Omental fat pad (tissue), 4 donors: ENCODE measurements at places on chromosomes 7 and 10. TPM values are rescaled to one million over a fixed set of nuclear protein-coding genes. Genes with fewer than 3 reads are reported as not detected.

Gene MUC12
- total RNA-seq, result not detected

GRCh38 chr10:125795637-125796190 is 20.1 kb upstream of the MMP21 start:
- DNase-seq, result no peak

GRCh38 chr10:4048236-4048864 is 263.3 kb upstream of the KLF6 start:
- DNase-seq, result no peak

Gene CNNM1
- total RNA-seq, result 0.32 TPM

DNA sequence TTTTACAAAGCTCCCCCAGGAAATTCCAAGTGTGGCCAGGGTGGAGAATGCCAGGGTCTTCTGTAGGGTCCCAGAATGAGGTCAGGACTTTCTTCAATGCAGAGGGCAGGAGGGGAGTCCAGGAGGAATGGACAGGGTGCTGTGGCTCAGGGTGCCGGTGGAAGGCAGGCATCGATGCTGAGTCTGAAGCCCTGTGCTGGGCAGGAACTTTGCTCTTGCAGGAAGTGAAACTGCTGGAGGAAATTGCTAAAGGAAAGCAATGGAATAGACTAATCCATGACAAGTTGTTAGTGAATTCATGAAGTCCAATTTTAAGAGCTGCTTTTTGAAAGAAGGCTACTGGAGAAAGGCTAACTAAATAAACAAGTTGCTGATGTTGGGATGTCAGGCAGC is 14.8 kb downstream of the PTPRE start:
- DNase-seq, result no peak

DNA sequence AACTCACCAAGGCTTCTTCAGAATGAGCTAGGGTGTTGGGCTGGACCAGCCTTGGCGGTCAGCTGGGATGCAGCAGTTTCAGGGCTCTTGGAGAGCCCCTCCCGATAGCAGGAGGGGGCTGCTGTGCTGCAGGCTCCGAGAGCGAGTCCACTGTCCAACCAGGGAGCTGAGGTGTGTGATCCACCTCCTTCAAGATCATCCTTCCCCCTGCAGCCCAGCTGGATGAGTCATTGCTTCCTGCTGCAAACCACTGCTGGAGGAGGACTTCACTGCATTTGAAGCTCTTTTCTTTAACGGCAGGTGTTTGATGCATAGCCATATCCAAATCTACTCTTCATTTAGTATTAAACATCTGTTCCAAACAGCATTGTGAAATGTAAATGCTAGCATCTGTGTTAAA is 54.2 kb upstream of the EBF3 start:
- DNase-seq, result no peak

- no peak for DNase-seq
Measured at GRCh38 chr10:70914316-70914864, 26.0 kb upstream of the PCBD1 start.

DNA sequence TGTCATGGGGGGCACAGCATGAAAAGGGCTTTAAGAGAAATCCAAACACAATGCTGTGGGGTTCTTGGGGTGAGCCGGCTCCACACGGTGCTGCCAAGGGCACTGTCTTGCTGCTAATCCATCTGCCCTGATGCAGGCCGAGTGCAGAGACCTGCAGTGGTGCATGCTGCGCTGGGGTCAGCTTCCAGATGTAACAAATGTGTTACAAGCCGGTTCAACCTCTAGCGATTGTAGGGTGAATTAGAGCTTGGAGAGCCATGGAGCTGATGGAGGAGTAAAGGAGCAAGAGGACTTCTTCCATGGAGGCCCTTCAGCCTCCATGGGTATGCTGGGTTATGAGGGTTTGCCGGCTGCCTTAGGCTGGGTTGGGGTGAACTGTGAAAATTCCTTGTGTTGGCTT is 402.3 kb downstream of the TYW1 start:
- no peak for DNase-seq

Gene PDE1C
- 20.6 TPM for total RNA-seq

- no peak for DNase-seq
Measured at GRCh38 chr7:80453699-80454340, 58.0 kb downstream of the GNAT3 start.

Gene DNAJC2
- 54.3 TPM for total RNA-seq

DNA sequence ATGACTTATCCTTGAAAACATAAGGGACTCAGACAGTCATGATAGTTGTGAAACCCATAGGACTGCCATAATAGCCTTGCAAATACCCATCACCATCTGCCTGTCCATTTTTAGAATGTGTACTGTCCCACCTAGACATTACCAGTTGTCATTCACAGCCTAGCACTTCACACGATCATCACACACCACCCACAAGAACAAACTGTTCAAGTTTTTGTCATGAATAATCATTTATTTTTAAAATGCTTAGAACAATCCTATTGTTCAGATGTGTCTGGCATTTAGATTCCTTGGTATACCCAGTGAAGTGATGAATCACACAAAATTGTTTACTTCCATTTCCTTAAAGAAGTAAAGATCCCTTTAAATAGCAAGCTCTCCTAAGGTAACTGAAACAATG is 46.6 kb downstream of the CCDC3 start:
- no peak for DNase-seq

DNA sequence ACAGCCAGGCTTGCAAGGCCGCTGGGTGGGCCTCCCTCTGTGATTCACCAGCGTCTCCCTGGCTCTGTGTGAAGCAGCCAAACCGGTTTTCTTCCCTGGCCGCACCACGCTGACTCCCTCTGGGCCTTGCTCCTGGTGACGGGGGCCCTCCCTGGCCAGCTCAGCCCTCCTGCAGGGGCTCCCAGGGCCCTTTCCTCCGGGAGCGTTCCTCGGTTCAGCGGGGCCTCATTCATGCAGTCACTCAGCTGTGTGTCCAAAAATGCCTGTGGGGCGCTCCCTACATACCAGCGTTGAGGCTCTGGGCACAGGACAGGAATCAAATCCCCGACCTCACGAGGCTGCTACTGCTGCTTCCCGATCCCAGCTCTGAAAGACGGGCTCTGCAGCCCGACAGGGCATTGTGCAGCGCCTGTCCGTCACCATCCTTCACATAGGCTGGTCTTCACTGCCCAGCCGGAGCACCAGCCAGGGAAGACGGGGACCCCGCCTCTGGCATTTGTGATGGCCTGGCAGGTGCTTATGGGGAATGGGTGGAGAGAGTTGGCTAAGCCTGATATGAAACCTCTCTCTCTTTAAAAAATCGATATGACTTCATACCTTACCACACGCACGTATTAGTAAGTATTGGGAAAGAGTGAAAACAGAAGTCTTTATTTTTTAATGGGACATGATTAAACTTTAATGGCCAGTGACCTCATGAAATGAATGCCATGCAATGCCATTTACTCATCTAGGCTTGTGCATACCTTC is 110.0 kb upstream of the SHH start:
- DNase-seq, result no peak

DNA sequence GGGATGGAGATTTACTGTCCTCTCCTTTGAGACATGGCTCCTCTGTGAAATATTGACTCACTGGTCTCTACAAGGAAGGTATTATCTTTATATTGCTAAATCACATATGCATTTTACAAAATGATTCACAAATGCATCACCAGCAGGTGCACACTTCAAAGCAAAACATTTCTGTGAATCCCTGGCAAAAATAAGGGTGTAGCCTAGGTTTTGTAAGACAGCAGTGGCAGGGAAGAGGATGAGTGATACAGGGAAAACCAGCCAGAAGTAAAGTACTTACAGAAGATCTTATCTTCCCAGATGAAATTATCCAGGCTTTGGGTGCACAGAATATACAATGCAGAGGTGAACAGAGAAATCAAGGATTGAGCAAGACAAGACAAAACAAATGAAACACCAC is 1094.6 kb downstream of the GATA3 start:
- DNase-seq, result no peak

Gene PRKCQ
- 0.94 TPM for total RNA-seq

DNA sequence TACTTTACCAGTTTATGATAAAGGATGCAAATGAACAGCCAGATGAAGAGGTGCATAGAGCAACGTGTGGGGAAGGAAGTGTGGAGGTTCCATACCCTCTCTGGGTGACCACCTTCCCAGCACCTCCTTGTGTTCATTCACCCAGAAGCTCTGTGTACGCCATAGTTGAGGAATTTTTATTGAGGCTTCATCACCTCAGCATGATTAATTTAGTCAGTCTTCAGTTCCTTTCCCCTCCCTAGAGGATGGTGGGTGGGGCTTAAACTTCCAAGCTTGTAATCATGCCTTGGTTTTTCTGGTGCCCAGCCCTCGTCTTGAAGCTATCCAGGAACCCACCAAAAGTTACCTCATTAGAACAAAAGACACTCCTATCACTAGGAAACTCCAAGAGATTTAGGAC is 162.7 kb downstream of the PLCE1 start:
- no peak for DNase-seq

Gene CPEB3
- total RNA-seq, result 6.1 TPM

DNA sequence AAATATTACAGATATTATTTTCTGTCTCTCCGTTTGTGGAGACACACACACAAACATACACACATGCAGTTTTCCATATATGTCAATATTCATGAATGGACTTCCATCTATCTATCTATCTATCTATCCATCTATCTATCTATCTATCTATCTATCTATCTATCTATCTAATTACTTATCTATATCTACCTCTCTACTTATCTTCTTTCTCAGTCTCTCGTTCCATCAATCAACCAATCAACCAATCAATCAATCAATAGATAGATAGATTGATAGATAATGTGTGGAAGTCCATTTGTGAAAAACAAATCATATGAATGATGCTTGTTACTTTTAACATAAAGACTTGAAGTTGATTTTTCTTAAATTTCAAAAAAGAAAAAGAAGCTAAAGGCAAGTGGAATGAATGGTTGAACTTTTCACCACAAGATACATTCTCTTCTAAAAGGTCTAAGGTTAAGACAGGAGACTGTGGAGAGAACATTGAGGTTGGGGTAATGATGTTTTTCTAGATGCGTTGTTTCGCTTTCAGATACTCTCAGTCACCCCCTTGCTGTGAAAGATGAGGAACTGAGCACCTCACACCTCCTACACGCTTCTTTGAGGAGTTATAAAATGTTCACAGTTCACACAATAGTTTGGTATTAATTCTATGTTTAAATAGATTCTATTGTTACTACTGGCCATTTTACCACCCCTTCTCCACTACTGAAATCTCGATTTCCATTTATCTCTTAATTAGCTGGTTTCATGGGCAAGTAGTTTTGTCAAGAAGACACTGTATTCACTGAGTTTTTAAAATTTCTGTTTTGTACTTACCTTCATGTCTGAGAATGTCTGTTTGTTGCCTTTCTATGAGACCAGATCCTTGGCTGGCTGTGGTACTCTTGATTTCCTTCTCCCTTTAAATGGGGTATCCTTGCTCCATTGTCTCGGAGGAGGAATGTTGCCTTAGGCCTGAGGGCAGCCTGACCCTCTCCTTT is 114.1 kb downstream of the EMX2 start:
- no peak for DNase-seq

DNA sequence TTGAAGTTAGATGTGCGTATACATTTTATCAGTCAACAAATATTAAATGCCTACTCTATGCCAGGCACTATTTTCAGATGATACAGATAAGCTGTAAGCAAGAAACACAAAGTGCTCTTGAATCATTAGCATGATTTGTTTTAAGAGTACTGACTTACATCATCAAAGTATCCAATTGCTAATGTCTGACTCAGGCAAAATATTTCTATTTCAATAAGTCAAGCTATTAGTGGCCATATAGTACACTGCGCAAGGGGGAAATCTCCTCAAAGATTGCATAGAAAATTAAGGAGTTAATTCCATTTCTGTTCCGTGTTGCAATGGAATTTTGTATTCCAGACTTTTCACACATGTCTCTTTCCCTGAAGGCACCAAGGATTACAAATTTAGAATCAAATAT is 46.1 kb upstream of the DNAJC1 start:
- no peak for DNase-seq

Gene UCMA
- total RNA-seq, result not detected

DNA sequence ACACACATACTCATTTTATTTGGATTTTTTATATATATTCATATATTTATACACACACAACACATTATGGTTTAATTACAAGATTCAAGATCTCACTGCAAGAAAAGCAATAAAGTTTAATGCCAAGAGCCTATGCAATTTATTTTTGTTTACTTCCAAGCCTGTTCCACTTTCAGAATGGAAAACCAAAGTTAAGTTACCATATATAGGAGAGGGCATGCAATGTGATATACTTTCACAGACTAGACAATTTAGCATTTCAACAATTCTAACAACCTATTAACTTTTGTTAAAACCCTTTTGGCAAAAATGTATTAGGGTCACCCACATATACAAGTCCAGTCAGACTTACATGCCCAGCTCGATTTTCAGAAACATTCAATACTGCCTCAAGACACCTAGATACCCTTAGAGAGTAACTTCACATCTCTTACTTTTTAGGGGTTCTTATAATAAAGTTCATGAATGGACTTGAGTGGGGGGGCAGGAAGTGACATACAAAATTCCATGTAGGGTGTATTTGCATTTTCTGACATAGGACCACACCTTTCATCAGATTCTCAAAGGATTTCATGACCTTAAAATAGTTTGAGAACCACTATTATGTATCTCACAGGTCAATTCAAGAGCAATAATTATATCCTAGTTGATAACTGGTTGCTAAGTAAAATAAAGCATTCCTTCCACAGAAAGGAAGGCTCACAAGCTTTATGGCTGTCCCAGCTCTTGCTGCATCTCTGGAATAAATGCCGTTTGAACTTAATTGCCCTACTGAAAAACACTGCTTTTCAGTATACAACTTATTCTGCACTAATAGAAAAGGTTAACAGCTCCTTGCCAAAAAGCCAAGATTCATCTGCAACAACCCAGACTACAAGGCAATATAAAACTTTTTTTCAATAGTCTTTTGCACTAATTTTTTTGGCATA is 2.5 kb downstream of the P4HA1 start:
- no peak for DNase-seq

DNA sequence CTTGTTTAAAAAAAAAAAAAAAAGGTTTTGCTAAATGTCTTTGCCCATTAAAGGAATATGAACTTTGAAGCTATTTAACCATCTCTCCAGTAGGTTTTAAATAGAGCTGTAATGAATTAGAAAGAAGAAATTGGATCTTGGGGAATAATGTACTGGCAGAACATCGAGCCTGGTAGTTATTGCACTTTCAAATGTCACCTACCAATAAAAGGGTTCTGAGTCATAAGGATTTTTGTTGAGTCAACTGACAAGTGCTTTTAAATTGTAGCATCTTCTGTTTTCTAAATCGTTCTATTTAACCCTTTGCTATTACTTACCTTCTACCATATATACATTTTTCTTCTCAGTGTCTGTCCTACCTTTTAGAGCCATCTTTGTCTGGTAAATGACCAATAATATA is 10.7 kb downstream of the CUTC start:
- no peak for DNase-seq

DNA sequence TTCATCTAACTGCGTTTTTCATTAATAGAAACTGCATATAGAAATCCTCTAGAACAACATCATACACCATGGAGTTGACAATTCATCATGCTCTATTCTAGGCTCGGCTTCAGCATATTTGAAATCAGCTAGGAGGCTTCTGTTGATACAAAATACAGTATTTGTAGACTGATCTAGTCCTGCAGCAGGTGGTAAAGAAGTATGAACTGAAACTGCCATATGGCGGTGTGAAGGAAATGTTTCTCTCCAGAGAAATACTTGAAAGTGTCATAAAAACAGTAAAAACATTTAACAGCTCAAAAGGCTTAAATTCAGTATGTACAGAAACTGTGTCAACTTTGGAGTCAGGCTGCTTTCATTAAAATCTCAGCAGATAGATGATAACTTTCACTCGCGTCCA is 32.0 kb upstream of the MYO3A start:
- no peak for DNase-seq

- DNase-seq, result no peak
Measured at GRCh38 chr7:27351137-27351536, 108.5 kb downstream of the EVX1 start.

GRCh38 chr10:122780391-122780790 is 65.3 kb downstream of the CUZD1 start:
- DNase-seq, result no peak
